ENCODE measurements at places on chromosomes 7 and 10.

DNA sequence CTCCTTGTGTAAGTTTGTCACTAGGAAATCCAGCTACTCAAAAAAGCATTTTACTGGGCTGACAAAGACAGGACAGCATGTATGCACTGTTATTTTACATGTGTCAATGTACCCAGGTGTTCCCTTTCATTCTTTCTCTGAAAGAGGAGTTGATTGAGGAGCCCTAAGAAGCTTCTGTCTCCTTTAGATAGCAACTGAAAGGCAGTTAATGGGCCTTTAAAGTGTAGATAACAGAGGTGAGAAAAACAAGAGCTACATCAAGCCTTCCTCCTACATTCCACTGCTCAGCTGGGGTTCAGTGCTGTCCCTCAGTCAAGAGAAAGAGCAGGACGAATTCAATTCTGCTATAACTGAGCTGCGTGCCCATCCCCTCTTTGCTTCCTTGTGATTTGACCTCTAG, 12.8 kb upstream of the WIPF3 start:
- no peak for DNase-seq

DNA sequence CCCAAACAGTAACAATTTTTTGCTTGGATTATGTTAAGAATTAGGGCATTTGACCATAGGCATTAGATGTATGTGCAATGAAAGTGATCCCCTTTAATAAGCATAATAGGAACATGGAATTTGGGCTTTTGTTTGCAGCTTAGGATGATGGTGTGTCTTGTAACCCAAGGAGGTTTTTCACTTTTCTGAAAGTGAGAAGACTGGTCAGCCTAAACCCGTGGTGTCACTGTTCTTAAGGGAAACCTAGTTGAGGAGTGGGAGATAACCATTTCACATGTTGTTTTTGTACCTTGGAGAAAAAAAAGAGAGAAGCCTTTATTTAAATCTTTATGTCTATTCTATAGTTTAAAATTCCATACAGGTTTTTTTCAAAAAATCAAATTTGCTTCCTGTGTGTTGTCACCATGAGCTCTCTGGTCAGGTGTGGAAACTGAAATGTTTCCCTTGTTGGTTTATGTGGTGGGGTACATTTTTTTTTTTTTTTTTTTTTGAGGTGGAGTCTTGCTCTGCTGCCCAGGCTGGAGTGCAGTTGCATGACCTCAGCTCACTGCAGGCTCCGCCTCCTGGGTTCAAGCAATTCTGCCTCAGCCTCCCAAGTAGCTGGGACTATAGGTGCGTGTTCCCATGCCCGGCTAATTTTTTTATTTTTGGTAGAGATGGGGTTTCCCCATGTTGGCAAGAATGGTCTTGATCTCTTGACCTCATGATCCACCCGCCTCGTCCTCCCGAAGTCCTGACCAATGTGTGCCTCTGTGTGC, 7.7 kb downstream of the CCM2 start:
- no peak for DNase-seq

- no peak for DNase-seq
Measured at GRCh38 chr10:49119746-49120145, 4.4 kb upstream of the VSTM4 start.

DNA sequence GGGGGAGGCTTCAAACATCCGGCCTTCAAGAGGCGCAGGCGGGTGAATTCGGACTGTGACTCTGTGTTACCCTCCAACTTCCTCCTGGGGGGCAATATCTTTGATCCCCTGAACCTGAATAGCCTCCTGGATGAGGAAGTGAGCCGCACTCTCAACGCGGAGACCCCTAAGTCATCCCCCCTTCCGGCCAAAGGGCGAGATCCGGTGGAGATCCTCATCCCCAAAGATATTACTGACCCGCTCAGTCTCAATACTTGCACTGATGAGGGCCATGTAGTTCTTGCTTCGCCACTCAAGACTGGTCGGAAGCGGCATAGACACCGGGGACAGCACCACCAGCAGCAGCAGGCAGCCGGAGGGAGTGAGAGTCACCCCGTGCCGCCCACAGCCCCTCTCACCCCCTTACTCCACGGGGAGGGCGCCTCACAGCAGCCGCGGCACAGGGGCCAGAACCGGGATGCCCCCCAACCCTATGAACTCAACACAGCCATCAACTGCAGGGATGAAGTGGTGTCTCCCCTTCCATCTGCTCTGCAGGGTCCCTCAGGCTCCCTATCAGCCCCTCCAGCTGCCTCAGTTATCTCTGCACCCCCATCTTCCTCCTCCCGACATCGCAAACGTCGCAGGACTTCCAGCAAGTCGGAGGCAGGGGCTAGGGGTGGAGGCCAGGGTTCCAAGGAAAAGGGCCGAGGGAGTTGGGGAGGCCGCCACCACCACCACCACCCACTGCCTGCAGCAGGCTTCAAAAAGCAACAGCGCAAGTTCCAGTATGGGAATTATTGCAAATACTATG, 1.1 kb downstream of the MEPCE start:
- no peak for DNase-seq

GRCh38 chr7:106617860-106618259, 43.1 kb downstream of the CCDC71L start:
- no peak for DNase-seq

GRCh38 chr7:11533229-11533820, 298.7 kb downstream of the THSD7A start:
- DNase-seq, result no peak

GRCh38 chr7:4774658-4775249, 669 bp upstream of the AP5Z1 start:
- DNase-seq, result no peak

GRCh38 chr10:102596506-102596971, 47.7 kb upstream of the TRIM8 start:
- peak; percentile 28 for DNase-seq

DNA sequence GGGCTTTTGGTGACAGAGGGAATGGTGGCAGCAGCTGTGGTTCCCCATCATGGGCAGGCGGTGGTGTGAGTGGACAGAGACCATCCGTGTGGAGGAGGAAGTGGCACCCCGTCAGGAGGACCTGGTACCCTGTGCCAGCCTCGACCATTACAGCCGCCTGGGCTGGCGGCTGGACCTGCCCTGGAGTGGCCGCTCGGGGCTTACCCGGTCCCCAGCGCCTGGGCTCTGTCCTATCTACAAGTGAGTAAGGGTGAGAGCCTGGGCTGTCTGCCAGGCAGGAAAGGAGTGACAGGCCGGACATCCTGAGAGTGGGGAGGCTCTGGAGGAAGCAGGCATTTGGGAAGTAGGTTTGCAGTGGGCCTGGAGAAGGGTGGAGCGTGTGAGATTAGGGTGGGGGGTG, 2.9 kb upstream of the ZNF467 start:
- no peak for DNase-seq

DNA sequence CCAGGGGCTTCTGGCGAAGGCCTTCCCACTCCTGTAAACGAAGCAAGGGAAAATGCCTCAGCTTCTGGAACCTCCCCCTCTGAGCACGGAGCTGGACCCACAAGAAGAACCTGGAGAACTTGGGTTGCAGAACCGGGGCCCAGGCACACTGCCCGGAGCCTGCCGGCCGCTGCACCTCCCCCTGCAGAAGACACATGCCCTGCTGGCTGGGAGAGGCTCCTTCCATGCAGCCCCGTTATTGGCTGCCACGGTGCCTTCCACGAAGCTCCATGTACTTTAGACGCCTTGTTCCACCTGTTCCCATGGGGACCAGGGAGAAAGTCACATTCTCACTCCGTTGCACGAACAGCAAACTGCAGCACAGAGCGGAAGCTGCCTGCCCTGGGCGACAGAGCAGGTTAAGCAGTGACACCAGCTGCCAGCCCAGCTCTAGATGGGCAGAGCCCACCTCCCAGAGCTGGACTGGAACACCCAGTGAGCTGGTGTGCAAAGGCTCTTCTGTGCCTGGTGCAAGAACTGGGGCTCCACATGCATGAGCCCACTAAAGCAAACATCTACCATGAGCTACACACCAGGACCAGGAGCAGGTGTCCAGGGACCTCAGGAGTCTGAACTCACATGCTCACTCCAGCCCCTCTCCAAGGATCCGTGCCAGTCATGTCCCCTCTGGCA, 70.1 kb downstream of the TNS3 start:
- no peak for DNase-seq

DNA sequence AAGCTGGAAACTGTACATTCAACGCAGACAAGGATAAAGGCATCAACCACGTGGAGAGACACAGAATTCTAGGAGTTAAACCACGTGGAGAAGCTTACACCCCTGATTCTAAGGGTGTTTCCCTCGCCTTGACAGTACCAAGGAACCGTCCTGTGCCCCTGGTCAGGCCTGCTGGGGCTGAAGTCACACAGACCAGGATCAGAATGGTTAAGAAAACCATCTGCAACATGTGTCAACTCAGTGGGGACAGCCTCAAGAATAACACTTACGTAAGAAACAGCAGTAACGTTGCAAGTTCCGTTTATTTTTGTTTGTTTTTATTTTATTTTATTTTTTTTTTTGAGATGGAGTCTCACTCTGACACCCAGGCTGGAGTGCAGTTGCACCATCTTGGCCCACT, 55.6 kb downstream of the CHST15 start:
- no peak for DNase-seq

- DNase-seq, result no peak
Measured at GRCh38 chr7:70849580-70850235, 282.2 kb upstream of the GALNT17 start.

DNA sequence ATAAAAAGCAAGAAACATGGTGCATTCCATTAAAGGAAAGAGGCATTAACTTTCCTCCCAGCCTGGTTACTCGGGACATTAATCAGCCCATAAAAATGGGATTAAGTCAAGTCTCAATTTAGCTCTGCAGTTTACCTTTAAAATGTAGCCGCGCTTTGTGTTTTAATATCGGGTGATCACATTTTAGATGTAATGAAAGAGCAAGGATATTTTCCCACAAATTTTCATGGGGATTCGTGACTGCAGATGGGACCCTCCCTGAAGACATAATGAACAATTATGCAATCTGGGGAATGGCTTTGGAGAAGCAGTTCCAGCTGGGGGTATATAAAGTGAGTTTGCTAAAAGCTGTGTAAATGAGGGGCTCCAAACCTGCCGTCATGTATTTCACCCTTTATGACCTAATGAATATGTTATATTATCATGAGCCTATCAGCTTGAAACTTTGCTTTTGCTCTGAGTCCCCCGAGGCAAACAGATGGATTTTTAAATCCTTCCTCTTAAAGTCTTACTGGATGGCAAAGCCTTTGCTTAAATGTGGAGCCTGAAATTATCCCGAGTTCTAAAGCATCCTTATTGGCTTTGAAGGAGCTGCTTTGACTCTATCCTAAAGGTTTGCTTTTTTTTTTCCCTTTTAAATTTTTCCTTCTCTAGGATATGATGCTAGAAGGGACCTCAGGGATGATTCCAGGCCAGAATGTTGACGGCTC, 31.8 kb downstream of the BAMBI start:
- no peak for DNase-seq

GRCh38 chr10:62992145-62992721, 140.9 kb upstream of the NRBF2 start:
- no peak for DNase-seq

- no peak for DNase-seq
Measured at GRCh38 chr7:127900732-127901685, 130.2 kb downstream of the LRRC4 start.

DNA sequence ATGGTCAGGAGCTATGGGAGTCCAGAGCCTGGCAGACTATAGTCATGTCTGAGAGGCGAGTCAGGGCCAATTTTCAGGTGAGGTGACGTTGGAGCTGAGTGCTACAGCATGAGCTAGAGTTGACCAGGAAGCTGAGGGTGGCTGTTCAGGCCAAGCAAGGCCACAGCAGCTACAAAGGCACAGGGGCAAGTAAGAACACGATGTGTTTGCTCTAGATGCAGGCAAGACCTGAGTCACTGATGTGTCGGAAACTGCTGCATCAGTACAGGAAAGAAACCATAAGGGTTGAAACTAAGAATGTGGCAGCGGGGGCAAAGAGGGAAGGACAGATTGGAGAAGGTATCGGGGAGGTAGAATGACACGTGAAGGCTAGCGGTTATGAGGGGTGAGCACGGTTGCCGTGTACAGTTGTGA, 11.8 kb upstream of the RRP12 start:
- DNase-seq, result no peak

GRCh38 chr7:135183478-135183877, 13.0 kb upstream of the CYREN start:
- no peak for DNase-seq

DNA sequence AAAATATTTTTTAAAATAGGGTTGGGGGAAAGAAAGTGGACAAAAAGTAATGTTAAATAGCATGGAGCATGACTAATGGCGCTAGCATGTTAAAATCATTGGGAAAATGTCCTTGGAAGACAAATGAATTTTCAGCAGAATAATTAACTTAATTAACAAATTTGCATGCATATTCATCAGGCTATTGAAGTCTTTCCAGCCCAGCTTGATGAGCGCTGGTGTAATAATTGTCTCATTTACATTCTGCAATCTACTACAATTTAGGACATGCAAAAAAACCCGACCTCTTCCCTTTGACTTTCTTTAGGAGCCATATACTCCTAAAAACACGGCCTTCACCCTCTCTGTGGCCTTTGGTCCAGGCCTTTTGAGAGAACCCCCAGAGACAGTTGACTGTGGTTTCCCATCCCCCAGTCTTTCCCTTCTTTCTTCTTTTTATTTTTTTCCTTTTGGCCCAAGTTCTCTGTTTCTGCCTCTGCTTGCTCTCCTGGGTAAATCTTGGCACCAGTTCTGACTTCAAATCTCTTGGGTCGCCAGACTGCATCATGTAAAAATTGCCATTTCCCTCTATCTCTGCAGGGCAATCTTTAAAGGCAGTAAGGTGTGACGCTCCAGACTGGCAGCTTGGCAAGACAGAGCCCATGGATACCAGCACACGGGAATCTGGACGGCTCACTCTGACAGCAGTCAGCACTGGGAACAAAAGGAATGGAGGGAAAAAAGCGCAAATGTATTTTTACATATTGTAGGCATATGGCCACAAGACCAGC, 105.5 kb downstream of the NEUROD6 start:
- DNase-seq, result no peak

DNA sequence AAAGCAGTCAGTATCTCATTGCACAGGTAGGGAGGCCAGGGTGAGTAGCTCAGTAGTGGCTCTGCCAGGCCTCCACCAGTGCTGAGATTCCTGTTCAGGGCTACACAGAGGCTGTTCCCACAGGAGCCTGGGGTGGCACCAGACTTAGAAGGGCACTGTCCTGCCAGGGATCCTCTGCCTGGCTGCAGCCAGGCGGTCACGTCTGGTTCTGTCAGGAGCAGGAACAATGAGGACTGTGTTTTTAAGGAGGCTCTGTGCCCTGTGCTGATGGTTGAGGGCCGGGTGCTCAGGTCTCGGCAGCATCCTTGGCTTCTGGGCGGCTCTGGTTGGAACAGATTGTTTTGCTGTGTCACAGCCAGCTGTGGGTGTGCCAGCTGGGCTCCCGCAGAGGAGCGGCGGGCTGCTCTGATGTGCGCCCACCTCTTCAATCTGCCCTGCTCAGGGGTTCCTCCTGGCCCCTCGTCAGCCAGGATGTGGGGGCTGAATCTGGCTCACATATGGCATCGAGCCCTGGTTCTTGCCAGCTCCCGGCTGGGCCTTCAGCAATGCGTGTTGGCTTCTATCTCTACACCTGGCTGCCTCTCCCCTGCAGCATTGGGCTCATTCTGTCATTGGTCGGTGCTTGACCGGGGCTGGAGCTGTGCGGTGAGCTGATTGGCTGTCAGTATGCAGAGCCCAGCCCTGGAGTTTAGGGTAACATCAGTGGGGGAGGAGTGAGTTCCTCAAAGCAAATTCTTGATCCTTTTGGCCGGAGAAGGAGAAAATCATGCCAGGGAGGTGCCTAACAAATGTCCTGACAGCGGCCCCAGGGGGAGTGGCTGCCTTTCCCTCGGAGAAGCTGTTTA, 41.2 kb downstream of the TACR2 start:
- no peak for DNase-seq

All from NCI-H1092 (cell line).